ENCODE measurements at places on chromosomes 2 and 18.

- DNase-seq = no peak
These were observed 94.2 kb upstream of the EFEMP1 start for GRCh38 chr2:56017784-56018183.

DNA sequence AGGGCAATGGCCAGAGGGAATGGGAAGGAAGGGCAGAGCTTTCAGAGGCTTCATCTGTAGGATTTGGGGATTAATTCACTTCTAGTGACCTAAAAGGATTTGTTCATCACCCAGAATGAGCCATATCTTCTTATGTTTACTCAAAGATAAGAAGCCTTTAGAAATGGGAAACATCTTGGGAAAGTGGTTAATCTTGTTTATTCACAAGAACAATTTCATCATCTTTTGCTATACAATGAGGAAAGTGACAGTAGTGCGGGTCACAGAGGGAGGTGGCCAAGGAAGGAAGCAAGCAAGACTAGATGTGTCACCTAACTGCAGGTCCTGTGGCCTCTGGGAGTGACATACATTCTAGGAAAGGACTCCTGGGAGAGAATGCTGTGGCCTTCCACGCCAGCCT is 140.4 kb upstream of the ALPP start:
- no peak for DNase-seq

DNA sequence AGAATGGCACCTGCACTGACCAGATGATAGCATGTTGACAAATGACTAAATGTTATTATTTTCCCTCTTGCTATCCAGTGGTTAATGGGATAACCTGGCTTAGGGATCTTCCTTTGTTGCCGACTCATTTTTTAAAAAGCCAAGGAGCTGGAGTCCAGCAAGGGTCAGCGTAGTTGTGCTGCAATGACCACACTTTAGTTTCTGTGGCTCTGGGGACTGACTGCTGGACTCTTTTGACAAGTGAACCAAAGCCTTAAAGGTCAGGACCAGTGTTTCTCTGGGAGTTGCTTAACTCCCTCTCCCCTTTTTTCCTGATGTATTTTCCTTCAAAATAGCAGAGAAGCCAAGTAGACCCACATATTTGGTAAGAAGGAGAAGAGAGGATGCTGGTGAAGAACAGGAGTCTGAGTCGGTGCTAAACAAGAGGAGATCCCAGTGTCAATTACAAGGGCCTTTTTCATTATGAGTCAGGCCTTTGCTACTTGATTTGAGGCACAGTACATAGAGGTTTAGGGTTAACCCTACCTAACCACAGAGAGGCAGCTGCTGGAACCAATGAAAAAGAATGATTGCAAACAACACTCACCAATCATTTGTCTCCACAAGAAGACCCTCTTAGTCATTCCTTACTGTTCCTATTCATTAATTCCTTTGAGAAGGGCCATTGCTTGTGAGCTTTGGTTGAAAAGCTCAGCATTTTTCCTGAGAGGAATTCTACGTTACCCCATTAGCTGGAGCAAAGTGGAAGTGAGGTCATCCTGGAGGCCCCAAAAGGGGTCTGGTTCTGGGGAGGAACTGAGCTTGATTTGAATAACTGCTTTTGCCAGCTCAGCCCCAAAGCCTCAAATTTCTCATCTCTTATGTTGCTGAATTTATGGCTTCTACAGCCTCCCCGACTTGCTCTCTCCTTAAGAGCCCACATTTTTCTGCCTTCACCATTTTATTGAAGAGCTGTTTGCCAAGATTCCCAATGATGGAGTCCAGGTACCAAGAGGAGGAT is 137.6 kb upstream of the HNMT start:
- no peak for DNase-seq

DNA sequence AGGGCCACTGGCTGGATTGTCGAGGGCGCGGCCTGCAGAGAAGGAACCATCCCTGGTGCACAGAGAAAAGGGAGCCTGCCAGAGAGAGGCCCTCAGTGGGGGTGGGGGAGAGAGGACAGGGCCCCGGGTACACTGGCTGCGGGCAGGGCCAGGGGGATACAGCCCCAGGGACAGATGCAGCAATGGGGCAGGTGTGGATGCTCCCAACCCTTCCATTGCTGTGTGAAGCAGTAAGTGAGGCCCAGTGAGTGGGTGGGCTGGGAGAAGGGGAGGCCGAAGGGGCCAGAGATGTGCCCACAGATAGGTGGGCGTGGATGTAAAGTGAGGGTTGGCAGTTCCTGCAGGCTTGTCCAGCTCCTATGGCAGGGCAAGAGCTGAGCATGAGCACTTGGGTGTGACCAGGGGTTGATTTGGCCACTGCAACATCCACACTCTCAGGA is 7.4 kb downstream of the AGXT start:
- DNase-seq = no peak

DNA sequence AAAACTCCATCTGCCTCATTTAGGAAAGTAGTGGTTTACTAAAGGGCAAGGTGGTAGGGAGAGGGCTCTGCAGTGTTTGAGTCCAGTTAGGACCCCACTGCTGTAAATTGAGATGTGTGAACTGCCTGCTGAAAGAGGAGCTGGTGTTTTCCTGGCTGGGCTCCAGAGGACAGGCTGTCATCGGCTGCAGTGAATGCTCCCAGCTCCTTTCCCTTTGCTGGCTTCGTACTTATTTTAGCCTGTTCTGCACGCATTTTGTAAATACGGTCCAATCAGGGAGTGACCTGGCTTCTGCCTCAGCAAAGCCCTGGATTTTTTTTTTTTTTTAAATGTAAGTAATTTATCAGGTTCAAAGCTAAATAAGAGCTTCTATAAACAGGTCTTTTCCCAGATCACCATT is 37.5 kb downstream of the SLC4A3 start:
- no peak for DNase-seq
